CD4-positive, alpha-beta T cell treated with Interleukin-15 for 4 hours (primary cell): ENCODE measurements at places on chromosomes 1 and 21.

- DNase-seq = peak; percentile 47
These were observed 842 bp upstream of the ZC3H12A start for GRCh38 chr1:37473431-37474045.

DNA sequence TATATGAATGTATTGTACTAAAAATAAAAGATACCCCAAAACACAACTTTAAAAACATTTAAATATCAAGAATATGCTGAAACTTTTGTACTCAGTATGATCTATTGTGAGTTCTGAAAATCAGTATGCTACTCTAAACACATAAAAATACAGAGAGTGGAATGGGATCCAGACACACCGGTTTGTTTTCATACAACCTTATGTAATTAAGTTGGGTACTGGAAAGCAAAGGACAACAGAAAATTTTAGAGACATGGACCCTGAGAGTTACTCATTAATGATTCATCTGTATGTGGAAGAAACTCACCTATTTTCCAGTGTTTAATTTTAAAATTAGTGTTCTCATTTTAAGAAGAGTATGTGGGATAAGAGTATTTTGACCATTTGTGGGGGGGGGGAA, 927 bp upstream of the CFHR3 start:
- no peak for DNase-seq

GRCh38 chr1:154859151-154859785, 10.8 kb downstream of the KCNN3 start:
- DNase-seq = no peak

DNA sequence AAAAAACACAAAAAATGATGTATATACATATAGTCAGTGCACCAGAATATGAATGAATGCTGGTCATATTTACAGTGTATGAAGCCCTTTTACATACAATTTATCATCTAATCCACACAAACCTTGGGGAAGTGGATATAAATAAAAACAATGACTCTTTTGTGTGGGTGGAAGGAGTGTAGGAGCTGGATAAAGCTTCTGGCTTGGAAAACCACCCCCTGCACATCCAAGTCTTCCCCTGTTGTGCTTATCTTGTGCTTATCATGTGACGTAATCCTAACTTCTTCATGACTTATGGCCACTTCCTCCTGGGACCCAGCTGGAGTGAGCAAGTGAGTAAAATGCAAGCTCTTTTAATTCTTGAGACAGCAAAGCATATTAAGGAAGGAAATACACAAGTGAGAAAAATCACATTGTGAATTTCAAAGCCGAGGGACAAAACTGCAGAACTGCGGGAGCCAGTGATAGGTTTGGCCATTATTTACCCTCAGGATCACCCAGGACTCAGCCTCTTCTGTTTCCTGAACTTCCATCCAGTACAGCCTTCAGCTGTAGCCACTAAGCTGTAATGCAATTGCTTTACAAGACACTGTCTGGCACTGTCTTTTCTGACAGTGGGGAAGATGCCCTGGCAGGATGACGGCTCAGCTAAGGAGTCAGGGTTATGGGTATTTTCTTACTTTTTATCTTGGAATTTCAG, 104.0 kb upstream of the PPM1J start:
- no peak for DNase-seq
